Amygdala (tissue), 56 donors: ENCODE measurements at places on chromosomes 2 and 18.
A peak's percentile ranks its signal among the peaks of the same experiment; 100 is the strongest.

GRCh38 chr2:64119369-64119768 is 24.9 kb downstream of the PELI1 start:
- DNase-seq, result no peak

DNA sequence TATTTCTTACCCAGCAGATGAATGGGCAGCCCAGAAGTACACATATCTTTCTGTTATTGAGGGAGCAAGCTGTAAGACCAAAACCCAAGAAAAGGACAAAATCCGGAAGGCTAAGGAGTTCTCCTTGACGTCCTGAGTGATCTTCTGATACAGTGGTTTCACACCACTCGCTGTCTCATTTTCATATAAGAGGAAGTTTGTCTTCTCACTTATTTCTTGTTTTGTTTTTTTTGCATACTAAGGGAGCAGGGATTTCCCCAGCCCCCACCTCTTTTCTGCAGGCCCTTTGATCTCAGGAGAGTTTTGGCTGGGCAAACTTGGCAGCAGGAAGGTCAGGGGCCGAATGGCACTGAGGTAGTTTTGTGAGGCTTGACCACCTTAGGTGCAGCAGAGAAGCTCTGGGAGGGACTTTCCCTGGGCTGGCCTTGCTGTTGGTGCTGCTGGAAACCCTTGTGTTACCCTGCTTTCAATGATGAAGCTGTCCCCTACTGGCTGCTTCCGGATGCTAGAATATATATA is 13.3 kb downstream of the CHRNA1 start:
- DNase-seq, result no peak

DNA sequence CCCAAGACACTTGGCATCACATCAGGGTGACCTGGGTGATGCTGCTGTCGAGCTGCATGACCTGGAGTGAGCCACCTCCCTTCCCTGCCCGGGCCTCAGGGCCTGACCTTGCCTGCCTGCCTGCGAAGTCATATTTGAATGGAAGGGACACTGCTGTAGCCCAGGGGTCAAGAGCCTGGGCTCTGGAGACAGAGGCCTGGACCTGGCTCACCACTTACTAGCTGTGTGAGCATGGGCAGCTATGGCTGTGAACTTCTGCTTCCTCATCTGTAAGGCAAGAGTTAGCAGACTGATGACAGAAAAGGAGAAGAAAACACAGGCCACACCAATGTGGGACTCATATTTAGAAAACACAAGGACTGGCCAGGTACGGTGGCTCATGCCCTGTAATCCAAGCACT is 118.7 kb downstream of the ZFP36L2 start:
- no peak for DNase-seq

DNA sequence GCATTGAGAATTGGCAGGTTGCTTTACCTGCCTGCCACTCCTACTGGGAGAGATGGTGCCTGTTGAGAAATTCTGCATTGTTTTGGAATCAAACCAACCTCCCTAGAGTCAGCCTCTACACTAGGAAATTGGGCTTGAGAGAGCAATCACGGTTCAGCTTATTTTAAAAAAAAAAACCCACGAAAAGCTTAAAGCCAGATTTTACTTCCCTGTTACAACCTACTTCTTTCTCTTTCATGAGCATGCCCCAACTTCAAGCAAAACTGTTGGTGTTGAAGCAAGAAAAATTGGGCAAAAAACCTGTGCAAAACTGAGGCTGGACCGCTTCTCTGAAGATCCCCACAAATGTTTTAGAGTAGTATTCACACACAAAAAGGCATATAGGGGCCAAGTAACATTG is 134.6 kb upstream of the ZEB2 start:
- DNase-seq, result no peak

DNA sequence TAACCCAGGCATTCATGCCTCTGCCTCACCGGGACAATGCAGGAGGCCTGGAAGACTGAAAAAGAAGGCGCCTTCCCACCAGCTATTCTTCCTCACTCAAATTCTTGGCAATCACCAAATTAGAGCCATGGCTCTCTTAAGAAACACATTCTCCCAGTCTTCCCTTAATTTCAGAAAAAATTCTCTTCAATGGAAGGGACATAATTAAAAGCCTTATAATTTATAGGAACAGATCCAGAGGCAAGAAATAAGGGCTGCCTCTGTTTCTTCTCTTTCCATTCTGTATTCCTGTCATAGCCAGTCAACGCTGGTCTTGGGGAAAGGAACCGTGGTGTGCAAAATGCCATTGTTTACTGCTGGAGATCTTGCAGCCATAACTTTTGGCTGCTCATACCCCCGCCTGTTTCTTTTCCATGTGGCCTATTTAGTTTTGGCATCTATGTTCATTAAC is 32.8 kb downstream of the DTNA start:
- no peak for DNase-seq

DNA sequence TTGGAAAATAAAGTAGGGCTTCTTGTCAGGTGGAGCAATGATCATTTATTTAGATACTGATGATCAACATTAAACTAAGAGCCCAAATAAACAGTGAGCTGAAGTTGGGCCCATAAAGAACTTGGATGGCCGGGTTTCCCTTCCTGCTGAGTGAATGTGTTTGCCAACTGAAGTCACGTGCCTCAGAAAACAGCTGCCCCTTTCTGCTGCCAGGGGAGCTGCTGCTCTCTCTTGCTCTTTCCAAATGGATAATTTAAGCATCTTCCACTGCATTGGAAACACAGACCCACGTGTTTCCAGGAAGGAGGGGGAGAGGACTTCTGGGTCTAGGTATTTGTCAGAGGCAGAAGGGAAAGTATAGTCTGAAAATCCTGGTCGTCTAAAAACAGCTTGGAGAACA is 22.9 kb upstream of the NCKAP5 start:
- DNase-seq, result peak; percentile 61

DNA sequence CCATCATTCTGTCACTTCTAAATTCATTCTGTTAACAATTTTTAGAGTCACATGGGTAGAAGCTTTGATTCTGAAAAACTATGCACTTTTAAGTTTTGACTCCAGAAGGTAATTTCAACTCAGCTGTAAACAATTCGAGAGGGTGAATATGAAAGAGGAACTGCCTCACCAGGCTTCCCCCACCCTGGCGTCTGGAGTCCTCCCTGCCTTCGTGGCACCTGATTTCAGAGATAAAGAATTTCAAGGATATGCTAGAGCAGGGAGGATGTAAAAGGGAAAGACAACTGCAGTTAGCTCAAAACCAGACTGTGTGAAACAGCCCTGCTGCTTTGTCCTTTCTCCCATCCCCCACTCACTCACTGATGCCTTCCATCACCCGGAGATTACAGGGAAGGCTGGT is 40.7 kb downstream of the ONECUT2 start:
- DNase-seq, result no peak
